AML-193 (cell line): ENCODE measurements at places on chromosomes 16 and 17.

DNA sequence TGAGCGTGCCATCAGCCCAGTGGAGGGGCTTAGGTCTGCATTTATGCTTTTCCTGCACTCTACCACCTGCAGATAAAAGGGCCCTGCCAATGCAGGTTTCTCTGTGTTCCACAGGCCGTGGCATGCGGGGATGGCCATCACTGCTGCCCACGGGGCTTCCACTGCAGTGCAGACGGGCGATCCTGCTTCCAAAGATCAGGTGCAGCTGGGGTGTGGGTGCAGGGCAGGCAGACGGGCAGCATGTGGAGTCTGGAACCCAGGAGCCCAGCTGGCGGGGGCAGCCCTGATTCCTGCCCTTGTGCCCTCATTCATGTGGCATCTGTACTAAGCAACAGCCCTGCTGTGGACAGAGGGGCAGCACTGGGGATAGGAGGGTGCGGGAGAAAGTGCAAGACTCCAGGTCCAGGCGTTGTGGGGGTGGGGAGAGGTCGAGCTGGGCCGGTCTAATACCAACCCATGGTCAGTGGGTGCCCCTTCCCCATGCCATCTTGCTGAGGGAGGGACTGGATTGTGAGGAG, 4.5 kb downstream of the GRN start:
- DNase-seq, result no peak

GRCh38 chr16:281660-282255, 1.2 kb upstream of the PDIA2 start:
- DNase-seq, result no peak

GRCh38 chr17:34895383-34895782, 65.9 kb downstream of the CCT6B start:
- no peak for DNase-seq

GRCh38 chr17:9232155-9232475, 210.8 kb downstream of the NTN1 start:
- no peak for DNase-seq

DNA sequence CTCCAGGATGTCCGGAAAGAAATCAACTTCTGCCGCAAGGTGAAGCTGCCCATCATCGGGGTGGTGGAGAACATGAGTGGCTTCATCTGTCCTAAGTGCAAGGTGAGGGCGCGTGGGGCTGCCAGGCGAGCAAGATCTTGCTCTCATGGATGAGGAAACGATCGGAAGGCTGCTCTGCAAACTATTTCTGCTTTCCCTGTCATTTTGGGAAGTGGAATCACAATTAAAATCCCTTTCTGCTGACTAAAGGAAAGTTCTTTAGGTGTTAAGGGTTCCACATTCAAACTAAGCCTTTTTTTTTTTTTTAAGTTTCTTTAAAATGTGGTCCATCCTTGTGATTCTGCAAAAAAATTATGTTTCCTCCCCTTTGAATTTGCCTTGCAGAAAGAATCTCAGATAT, 17.7 kb downstream of the NUBP1 start:
- DNase-seq, result no peak

DNA sequence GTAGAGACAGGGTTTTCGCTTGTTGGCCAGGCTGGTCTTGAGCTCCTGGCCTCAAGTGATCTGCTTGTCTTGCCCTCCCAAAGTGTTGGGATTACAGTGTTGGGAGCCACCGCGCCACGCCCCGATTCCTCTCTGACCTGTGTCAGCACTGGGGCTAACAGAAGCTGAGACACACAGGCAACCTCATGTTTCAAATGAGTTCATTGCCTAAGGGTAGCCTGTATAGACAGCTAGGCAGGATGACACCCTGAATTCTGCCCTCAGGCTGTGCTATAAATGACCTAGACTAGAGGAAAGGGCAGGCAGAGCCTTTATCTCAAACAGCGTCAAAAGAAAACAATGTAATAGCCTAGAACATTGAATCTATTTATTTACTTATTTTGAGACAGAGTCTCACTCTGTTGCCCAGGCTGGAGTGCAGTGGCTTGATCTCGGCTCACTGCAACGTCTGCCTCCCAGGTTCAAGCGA, 2.3 kb upstream of the CDK3 start:
- no peak for DNase-seq

DNA sequence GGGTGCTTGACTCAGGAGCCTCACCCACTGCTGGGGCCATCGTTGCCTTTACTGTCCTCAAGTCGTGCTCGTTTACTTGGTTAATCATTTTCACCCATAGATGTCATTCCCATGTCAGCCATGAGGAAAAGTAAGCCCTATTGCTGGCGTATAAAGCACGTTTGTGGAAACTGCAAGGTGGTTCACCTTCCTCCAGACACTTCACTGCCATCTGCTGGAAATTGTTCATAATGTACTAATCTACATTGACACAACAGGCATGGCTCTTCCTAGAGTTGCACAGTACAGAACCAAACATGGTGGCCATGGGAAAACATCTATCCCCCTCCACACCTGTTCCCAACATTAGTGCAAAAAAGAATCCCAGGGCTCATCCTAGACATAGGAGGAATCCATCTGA, 116.6 kb downstream of the ZNF18 start:
- DNase-seq, result peak; percentile 0
